ENCODE measurements at places on chromosomes 13 and 19. TPM values are rescaled to one million over a fixed set of nuclear protein-coding genes. Genes with fewer than 3 reads are reported as not detected.
A peak's percentile ranks its signal among the peaks of the same experiment; 100 is the strongest.

The APOC4 gene
- not detected for total RNA-seq

The THSD1 gene
- 0.73 TPM for total RNA-seq

- no peak for DNase-seq
These were observed 2.5 kb downstream of the RPS19 start for GRCh38 chr19:41862445-41862986.

DNA sequence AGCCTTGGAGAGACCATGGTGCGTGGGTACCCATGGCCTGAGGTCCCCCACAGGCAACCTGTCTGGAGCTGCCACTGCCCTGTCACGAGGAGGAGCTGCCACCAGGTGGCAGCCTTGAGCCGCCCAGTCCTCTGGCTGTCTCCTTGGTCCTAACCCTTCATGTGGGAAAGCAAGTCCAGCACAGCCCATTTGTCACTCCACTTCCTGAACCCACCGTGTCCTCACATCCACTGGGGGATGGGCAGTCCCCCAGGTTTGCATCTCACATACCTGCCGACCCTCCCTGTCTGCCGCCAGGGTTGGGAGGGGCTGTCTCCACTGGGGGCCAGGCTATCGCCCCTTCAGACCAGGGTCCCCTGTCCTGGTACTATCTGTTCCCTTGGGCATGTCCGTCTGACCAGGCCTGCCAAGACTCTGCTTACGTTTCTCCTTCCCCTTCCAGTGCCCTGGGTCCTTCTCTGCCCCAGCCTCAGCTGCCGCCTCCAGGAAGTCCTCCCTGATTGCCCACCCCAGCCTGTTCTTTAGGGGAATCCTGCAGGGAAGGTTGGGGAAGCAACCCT, 4.5 kb downstream of the FAM174C start:
- peak; percentile 96 for DNase-seq

DNA sequence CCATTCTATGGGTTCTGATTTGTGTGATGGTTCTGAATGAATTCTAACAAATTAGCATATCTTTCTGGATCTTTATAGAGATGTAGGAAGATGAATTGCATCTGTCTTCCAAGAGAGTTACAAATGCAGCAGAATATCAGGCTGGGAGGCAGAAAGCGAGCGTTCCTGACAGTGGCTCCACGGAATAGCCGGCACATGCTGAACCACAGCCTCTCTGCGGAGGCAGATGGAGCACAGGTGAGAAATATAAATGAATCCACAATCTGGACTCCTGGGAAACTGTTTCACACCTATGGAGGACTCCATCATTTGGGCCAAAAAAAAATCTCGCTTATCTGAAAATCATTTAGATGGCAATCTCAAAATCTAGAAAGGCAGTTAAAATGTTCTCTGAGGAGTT, 34.5 kb upstream of the WASF3 start:
- no peak for DNase-seq

DNA sequence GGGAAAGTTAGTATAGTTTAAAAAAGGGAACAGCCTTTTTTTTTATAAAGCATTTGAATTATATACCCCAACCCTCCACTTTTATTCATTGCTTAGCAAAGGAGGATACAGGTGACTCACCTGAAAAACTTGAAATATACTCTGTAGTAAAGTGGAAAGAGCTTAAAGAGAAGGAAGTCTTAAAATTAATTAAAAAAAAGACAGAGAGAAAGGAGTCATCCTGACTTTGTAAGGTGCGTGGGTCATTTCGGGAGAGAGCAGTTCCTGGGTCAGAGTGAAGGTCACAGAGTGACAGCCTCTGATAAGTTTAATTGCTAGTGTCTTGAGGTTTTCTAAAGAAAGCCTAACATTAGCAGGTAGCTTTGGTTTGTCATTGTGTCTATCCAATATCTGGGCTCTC, 310.3 kb downstream of the KLF5 start:
- DNase-seq: no peak

DNA sequence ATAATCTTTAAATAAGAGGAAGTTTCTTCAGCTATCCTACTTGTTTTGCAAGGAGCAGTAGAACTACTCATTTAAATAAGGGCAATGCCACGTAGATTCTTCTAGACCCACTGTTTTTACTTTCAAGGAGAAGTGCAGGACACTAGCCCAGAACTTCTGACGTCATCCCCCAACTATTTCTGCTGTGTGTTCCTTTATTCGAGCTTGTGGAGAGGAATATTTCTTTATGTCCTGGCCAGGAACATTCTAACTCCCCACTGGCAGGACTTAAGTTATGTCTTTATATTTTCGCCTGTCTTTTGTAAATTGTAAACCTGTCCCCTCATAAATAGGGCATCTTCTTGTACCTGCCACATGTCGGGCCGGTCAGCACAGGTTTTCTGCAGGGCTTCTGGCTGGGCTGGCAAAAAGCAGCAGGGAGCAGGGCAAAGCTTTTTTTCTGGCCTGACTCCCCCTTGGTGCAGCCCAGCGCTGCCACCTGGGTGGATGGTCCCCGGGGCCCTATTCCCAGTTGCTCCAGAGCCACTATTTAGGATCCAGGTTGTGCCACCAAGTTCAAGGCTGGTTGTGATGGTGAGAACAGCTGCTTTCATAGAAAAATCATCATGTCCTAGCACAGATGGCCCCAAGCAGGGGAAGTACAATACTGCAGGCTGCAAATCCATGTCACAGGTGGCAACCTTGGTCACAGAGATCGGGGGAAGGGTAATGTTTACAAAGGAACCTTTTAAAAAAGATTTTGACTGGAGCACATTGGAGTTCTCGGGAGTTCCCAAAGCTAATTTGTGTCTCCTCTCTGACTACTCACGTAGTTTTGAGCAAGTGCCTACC, 1.8 kb downstream of the MBNL2 start:
- peak; percentile 66 for DNase-seq

GRCh38 chr13:74667656-74668203, 533.5 kb upstream of the KLF12 start:
- DNase-seq: no peak

DNA sequence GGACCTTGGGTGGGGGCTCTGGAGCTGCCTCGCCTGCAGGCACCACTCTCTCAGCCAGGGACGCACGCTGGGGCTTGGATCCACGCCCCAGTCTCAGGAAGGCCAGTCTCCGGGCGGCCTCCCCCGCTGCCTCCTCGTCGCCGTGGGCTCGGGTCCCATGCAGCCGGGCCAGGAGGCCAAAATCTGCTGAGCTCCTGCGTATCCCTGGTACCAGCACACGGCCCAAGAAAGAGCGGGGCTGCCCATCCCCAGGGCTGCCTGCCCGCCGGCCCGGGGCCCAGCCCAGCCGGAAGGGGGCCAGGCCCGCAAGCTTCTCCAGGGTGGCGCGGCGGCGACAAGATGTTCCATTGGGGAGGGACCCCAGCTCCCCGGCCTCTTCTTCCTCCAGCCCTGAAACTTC, 6.7 kb downstream of the EXOC3L2 start:
- DNase-seq: no peak

Data from endodermal cell (in vitro differentiated cells).